DMS153 (cell line): ENCODE measurements at places on chromosomes 2 and 18.

DNA sequence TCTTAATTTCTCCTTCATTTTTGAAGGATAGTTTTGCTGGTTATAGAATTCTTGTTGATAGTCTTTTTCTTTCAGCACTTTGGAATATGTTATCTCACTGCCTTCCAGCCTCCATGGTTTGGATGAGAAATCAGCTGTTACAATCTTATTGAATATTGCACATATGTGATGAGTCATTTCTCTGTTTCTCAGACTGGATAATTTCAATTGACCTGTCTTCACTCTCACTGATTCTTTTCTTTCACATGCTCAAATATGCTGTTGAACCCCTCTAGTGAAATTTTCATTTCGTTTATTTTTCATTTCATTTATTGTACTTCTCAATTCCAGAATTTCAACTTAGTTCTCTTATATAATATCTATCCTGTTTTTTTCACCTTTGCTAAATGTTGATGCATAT, 22.2 kb downstream of the PDK1 start:
- no peak for DNase-seq

DNA sequence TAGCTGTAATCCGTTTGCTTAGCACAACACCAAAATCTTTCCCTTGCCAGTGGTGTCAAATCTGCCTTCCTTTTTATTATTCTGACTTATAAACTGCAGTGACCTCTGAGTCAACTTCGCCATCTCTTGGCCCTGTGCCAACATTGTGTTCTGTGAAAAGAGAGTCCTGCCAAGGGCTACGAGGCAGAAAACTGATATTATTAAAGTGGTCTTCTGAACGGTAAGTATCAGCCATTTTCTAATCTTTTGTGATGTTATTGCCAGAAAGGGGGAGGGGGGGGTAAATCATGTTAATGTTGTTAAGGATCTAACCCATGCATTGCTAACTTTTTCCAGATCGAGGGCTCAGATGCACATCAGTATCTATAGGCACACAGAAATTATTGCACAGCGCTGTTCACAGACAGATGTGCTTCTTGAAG, 121.5 kb upstream of the LTBP1 start:
- no peak for DNase-seq

DNA sequence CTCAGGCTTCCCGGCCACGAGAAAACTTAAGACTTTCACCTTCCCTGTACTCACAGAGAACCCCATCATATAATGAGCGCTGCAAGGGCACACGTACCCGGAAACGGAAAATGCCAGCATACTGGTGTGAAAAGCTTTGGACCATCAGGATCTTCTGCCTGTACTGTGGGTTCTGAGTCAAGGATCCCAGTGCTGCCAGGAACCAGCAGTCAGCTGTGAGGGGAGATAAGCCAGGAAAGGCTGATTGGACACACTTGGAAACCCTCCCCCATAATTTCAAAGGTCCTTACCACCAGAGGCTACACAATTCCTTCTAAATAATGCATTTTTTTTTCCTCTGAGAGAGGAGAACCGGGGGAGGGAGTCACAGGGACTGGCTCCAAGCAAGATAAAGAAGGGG, 31.4 kb downstream of the CAPN13 start:
- no peak for DNase-seq

GRCh38 chr18:79717555-79718074, 38.0 kb downstream of the CTDP1 start:
- no peak for DNase-seq

- DNase-seq = no peak
These were observed 267.9 kb downstream of the FBXO15 start for GRCh38 chr18:73879766-73880165.

GRCh38 chr2:16320716-16321115, 344.9 kb downstream of the CYRIA start:
- no peak for DNase-seq

DNA sequence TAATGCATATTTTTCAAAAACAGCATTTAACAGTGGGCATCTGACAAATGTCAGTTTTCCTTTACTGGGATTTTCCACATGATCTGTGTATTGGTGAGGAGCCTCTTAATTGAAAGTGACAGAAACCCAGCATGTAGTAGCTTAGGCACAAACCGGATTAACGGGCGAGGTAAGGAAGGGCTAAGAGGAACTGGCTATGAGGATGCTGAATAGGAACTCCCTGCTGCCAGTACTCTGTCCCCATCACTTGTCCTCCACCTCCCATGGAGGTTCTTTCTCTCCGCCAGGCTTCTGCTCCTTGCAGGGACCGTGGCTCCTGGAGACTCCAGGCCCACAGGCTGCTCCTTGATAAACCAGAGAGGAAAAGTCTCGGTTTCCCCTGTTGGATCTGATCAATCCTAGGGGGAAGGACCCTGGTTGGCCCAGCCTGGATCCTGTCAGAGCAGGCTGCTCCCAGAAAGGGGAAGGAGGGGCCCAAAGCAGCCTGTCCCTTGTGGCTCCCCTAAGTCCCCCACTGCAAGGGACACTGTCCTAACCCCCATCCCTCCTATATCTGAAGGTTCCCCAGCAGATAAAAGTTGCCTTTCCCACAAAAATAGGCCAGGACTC, 10.3 kb downstream of the TEX44 start:
- no peak for DNase-seq

GRCh38 chr2:9757501-9758264, 85.6 kb upstream of the TAF1B start:
- DNase-seq = peak; percentile 25

GRCh38 chr2:236944561-236944960, 141.1 kb upstream of the COPS8 start:
- DNase-seq = no peak

- no peak for DNase-seq
These were observed 51.4 kb downstream of the IL1RL2 start for GRCh38 chr2:102238039-102238756.

DNA sequence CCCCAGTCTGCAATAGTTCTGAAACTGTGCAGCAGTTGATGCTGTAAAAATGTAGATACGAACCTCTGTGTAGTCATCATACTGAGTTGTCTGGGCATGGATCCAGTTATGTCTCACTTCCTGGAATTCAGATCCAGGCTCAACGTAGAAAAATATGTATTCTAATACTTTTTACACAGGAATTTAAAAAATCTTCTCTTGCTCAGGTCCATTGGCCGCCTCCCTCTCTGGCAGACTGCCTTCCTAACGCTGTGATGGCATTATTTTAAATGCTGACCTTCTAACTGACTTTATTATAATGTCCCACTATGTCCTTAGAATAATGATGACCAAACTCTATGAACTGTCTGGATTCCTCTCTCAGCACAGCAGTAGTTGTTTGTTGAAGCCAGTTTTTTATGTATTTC, 119.6 kb downstream of the FEZ2 start:
- no peak for DNase-seq

GRCh38 chr2:181399027-181399426, 58.2 kb upstream of the ITGA4 start:
- no peak for DNase-seq

- no peak for DNase-seq
These were observed 44.8 kb downstream of the SETBP1 start for GRCh38 chr18:44725300-44726058.

DNA sequence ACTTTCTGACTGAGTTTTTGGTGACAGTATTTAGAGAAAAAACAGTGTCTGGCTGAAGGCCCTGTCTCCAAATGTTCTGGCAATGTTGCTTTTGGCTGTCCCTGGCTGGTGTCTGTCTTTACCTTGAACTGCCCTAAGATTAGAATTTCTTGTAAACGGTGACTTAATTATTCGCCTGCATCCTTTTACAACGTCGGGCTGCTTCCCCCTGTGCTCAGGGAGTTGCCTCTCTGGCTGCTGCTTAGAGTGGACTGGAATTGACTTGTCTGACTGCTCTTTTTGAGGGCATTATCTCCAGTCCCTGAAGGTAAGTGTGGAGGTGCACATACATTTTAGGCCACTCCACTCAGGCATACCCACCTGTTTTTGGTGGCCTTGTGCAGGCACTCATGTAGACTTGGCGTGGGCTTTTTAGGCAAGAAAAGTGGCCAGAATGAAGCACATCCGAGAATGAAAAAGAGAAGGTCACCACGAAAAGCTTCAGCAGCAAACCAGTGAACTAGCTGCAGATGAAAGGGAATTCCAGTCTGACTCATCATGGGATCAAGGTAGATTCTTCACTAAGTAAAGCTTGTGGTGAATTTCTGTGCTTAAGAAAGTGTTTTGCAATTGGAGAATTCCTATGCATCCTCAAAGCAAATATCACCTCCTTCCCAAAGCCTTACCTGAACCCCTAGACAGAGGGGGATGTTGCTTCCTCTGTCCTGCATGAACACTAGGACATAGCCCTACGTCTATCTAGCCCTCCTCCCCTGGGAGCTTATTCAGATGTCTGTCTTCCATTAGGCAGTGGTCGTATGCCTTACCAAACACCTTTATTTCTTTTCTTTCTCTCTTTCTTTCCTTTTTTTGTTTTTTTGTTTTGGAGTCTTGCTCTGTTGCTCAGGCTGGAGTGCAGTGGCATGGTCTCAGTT, 230.3 kb upstream of the TRIB2 start:
- DNase-seq = no peak

- DNase-seq = no peak
These were observed 17.1 kb upstream of the TTC21B start for GRCh38 chr2:165970663-165971062.

DNA sequence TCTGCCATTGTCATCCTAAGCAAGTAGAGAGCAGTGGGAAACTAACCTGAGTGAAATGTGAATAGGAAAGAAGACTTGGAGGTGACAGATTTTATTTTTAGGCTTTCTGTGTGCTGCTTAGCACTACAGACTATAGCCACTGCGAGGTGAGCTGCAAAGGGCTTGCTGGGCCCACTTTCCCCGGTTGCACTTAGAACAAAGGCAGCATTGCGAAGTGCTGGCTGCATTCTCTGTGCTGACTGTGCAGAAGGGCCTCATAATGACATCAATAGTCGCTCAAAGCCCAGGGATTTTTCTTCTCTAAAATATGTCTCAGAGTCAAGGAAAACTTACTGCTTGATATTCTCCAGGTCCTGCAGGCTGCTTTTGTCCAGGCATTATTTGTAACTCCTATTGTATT, 592.1 kb downstream of the TDRD15 start:
- DNase-seq = no peak

GRCh38 chr2:85753525-85754312, at the start of gene ATOH8:
Gene ATOH8 (plus strand): TSS chr2:85753991. CDS start chr2:85754190, 199 bp downstream.
- peak; percentile 40 for DNase-seq

DNA sequence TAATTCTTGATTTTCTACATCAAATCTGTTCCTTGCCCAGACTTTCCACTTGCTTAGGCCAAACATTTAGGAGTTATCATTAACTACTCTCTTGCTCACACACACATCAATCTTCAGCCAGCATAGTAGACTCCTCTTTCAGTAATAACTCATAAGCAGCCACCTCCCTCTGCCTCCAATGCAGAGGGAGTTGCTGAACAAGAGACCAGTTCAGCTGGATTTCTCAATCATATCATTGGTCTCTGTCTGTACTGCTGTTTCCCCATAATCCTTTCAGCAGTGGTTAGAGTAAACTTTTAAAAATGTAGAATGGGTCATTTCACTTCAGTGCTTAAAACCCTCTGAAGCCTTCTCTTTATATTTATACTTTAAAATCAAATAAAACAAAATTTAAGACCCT, 112.9 kb downstream of the SLC39A10 start:
- DNase-seq = no peak

- DNase-seq = no peak
These were observed 342.2 kb upstream of the LRRTM4 start for GRCh38 chr2:77864426-77864825.

GRCh38 chr2:228433721-228434120, 252.2 kb upstream of the SPHKAP start:
- no peak for DNase-seq

- DNase-seq = peak; percentile 53
These were observed 79.7 kb downstream of the BCL2L11 start for GRCh38 chr2:111200333-111200881.

DNA sequence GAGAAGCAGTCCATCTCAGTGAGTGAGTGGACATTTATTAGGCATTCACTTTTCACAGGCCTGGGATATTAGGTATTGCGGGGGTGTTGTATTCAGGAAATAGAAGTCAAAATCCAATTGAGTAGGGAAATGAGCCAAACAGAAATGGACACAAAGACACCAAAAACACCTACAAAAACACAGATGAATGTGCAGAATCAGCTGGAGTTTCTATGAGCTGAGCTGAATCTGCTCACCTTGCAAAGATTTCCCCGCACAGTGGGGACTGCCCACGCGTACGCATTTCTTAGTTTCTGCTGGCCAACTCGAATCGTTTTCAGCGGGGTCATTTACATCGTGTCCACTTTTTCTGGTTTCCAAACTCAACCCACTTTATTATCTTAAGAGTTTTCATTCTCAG, 160.0 kb downstream of the BCL2 start:
- no peak for DNase-seq

DNA sequence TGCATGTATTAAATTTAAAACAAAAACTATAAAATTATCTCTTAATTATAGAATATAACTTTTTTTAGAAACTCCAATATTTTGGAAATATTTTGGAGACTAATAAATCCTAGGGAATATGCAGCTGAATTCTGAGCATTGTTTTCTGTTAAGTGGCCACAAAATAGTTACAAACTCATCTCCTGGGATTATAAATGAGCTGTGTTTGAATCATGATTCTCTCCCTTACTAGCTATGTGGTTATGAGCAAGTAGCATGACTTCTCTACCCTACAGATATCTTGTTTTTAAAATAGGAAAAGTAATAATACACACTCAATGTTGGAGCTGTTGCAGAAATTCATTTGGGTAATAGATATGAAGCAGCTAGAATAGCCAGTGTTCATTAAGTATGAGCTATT, 137.9 kb upstream of the ITGA4 start:
- DNase-seq = no peak

GRCh38 chr2:217870528-217871011, 132.2 kb downstream of the TNS1 start:
- DNase-seq = no peak

DNA sequence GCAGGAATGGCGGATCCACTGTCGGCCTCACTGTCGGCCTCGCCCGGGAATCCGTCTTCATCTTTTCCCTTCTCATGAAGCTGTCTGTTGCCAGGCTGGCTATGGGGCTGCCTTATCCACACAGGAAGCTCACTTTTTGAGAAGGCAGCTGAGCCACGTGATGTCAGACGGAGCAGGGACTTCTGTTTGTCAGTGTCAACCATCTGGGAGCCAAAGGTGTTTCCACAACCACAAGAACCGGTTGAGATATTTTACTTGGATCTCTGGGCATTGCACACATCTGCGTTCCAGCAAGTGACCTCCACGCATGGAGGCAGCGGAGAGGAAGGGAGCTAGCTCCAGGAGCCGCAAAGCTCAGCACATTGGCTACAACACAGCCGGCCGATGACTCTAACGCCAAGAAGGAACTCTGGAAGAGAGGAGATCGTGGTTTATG, 27.4 kb upstream of the TAF1B start:
- no peak for DNase-seq

- no peak for DNase-seq
These were observed 188.3 kb downstream of the ETAA1 start for GRCh38 chr2:67585400-67585799.

- DNase-seq = no peak
These were observed 42.3 kb downstream of the GATA6 start for GRCh38 chr18:22211657-22212056.

DNA sequence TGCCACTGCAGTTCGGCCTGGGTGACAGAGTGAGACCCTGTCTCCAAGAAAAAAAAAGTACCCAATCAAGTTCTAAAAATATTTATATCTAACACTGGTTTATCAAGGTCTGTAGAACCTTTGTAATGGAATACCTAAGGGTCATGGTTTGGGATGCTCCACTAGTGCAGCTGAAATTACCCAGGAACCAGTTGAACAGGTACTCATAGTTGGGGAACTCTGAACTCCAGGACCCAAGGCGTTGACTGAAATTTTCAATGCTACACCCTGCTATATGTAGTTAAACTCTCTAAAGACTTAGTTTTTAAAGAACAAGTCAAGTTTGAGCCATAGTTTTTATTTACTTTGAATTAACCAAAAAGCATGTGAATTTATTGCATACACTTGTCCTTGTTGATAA, 55.1 kb downstream of the FAM117B start:
- DNase-seq = no peak
